ENCODE measurements at places on chromosomes 2 and 18. TPM values are rescaled to one million over a fixed set of nuclear protein-coding genes. Genes with fewer than 3 reads are reported as not detected.

PSD4 gene
- 198 TPM for total RNA-seq

DSC3 gene
- total RNA-seq = 0.56 TPM

SH3YL1 gene
- total RNA-seq = 15.8 TPM

YES1 gene
- 29.0 TPM for total RNA-seq

PDE1A gene
- not detected for total RNA-seq

NPAS2 gene
- 9.3 TPM for total RNA-seq
